ENCODE measurements at places on chromosomes 4 and X. TPM values are rescaled to one million over a fixed set of nuclear protein-coding genes. Genes with fewer than 3 reads are reported as not detected.

GRCh38 chr4:113209153-113209552, 159.7 kb downstream of the ANK2 start:
- DNase-seq: no peak

DNA sequence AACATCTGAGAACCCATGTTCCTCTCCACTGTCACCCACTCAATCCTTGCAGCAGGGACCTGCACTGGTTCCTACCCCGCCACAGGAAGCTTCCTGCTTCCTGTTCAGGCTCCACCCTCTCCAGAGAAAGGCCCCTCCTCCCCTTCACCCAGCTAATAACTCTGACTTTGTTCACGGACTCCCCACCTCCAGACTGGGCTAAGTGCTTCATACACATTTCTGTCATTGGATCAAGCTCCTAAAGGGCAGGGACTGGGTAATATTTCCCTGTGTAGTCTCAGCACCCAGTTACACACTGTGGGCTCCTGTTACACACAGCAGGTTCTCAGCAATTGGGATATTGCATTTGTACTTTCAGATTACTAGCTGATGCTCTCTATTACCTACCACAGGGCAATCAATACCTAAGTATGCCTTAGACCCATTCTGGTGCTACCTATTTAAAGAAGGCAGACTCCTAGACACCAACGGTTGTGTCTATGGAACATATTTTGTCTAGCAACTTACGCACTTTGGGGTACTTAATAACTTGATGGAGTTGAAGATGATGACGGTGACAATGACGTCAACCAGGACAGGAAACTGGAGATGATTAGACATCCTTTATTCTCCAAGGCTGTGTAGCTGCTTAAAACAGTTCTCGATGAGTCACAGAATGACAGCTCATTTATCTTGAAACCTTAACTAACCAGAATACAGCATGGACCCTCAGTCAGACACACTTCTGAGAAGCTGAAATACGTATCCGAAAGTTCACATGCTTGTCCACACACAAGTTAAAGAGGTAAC, 58.1 kb downstream of the MAML3 start:
- peak; percentile 64 for DNase-seq

The TLR2 gene
- 0.44 TPM for total RNA-seq

- DNase-seq: peak; percentile 81
These were observed 4.4 kb upstream of the PGM2 start for GRCh38 chr4:37821953-37822605.

The TNMD gene
- total RNA-seq: not detected

GRCh38 chr4:105350859-105351490, 122.9 kb downstream of the PPA2 start:
- DNase-seq: peak; percentile 34

- peak; percentile 67 for DNase-seq
These were observed 93.5 kb downstream of the TNIP2 start for GRCh38 chr4:2662598-2662997.

DNA sequence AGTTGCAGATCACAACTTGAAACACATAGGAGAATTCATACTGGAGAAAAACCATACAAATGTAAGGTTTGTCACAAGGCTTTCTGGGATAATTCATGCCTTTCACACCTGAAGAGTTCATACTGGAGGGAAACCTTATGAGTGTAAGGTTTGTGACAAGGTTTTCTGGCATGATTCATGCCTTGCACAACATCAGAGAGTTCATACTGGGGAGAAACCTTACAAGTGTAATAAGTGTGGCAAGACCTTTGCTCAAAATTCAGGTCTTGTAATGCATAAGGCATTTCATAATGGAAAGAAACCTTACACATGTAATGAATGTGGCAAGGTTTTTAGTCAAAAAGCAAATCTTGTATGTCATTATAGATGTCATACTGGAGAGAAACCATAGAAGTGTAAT, 58.8 kb upstream of the ENPEP start:
- DNase-seq: no peak

DNA sequence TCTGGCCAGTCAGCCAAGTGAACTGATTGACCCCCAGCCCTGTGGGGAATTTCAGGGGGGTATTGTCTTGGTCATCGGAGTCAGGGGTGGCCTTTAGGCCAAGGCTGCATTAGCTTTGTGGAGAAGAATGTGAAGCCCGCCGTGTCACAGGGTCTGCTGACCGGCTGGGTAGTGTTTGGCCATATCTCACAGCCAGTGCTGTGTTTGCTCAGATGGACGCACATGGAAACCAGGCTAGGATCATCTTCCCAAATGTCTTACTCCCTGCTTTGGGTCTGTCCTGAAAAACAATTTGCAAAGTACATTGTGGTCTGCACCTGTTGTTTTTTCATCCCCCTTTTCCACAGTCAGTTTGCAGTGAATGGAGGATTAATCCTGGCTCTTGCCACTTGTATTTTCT, 13.0 kb downstream of the TMEM164 start:
- DNase-seq: no peak

DNA sequence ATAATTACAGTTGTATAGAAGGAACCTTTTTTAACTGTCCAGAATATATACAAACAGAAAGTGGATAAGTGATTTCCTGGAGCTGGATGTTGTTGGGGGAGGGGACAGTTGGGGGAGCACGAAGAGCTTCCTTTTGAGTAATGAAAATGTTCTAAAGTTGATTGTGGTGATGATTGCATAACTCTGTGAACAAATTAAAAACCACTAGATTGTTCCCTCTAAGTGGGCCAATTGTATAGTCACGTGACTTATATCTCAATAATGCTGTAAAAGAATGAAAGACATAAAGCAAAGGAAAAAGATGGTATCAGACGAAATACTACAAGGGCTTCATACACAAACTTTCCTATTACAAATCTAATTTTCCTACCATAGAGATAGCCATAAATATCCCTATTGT, 2.7 kb downstream of the CT55 start:
- no peak for DNase-seq

DNA sequence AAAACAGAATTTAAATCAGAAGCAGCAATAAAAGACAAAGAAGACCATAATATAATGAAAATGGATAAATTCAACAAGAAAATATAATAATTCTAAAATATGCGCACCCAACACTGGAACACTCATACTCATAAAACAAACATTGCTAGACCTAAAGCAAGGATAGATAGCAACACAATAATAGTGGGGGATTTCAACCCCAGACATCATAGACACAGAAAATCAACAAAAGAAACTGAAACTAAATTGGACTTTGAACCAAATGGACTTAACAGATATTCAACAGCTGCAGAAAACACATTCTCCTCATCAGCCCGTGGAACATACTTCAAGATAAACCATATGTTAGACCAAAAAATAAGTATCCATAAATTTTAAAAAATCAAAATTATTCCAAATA, 1552.6 kb downstream of the C4orf33 start:
- no peak for DNase-seq

DNA sequence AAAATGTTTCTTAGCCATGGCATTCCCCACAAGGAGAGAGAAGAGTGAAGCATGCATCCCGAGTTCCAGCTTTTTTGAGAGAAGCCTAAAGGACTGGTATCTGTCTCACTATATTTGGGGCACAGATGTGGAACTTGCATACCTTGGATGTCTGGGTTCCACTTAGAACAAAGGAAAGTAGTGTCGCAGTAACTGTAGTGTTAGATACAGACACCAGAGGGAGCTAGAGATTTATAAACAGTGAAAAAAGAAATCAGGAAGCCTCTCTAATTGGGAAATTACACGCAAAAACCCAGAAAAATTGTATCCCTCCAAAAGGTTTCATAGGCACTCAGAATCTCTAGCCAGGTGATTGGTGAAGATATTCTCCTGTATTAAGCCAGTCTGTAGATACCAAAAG, 34.4 kb downstream of the AGTR2 start:
- DNase-seq: peak; percentile 5

GRCh38 chrX:68433155-68433980, at the start of gene OPHN1:
Gene OPHN1 (minus strand): TSS chrX:68433495. CDS start chrX:68433020, 475 bp downstream.
- DNase-seq: peak; percentile 63

DNA sequence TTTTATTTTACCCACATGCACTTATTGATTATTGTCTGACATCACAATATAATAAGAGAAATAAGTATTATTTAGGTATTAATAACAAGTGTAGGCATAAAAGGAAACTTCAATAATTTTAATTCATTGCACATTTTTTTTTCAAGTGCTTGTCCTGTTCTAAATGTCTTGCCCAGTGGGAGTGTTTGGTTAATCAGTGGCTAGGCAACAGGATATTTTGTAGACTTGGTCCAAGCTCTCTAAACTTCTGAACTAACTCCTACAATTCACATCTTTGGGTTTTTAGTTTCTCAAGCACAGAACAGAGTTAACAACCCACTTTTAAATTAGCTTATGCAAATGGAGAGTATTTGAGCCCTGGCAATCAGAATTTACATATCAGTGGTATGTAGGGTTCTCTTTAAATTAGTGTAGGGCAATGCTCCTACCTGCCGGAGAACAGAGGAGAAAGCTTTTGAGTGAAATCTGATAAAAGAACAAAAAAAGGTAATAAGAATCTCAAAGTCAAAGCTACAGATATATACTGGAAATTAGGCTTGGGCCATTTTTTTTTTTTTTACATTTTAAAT, 353.5 kb downstream of the ADGRL3 start:
- DNase-seq: no peak

DNA sequence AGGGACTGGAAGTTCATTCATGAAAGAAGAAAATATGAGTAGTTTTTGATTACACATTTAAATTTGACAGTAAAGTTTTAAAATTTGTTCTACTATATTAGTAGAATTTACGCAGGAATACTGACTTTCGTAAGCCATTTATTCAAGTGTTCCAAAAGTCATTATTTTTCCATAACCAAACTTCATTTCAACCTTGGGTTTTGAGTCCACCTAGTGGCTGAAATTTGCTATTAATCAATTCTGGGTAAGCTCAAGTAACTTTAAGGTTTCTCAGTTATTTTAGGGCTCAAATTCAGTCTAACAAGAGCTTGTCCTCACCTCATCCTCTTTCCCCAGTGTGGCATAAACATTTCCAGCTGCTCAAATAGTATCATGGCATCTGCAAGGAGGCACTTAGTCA, 175.4 kb downstream of the SH3BGRL start:
- peak; percentile 27 for DNase-seq

The MAGEE2 gene
- total RNA-seq: not detected

DNA sequence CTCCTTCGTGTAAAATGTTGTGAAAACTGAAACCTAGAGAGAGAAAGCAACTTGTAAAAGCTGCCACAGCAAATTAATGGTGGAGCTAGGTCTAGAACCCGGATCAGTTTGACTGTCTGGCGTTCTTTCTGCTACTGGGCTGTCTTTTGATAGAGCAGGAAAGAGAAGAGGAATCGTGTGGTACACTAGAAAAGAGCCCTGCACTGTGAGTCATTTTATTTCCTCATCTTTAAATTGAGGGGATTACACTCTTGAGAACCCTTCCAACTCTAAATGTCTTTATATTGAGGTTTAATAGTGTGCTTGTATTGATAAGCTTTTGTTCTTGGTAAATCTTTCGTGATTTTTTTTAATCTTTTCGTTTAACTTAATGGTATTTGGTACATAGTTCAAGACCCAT, 4.3 kb downstream of the WDR44 start:
- DNase-seq: peak; percentile 40

- peak; percentile 53 for DNase-seq
These were observed 50.8 kb downstream of the LRP2BP start for GRCh38 chr4:185344743-185345538.

DNA sequence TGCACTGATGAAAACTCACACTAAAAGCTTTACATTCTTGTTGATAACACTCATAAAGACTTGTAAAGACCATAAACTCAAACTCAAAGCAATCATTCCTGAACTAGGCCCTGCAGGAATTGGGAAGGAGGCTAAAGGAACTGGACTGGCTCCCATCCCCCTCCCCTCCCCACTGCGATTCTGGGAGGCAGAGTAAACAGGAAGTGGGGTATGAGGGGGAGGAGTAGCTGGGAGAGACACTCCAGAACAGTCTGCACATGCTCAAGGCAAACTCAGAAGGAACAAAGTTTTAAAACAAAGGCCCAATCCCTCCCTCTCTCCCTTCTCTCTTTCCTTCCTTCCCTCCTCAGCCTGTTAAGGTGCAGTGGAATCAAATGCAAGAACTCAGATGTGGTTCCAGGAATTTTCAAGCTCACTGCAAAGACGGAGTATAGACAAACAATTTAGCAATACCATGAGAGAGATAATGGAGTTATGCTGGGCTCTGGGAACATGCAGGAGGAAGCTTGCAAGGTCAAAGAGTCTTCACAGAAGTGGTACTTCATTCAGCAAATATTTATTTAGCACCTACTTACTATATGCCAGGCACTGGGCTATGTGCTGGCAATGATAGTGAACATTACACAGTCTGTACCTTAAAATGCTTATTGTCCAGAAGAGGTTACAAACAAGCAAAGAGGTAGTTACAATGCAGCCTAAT, 15.9 kb downstream of the MID1IP1 start:
- DNase-seq: peak; percentile 20

DNA sequence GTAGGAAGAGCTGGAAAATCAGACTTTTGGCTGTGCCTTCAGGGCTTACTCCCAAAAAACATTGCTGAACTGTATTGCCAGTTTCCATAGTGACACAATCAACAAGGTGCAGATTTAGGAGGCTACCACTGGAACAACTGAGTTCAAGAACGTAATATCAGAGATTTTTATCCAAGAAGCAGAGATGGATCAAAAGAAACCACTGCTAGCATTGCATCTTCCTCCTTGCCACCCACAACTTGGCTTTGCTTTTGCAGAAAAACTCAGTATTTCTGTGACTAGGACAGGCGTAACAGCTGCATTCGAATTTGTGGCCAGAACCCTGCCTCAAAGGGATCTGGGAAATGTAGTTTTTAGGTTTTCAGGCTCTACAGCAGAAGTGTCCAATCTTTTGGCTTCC, 27.8 kb upstream of the WDFY3 start:
- no peak for DNase-seq

DNA sequence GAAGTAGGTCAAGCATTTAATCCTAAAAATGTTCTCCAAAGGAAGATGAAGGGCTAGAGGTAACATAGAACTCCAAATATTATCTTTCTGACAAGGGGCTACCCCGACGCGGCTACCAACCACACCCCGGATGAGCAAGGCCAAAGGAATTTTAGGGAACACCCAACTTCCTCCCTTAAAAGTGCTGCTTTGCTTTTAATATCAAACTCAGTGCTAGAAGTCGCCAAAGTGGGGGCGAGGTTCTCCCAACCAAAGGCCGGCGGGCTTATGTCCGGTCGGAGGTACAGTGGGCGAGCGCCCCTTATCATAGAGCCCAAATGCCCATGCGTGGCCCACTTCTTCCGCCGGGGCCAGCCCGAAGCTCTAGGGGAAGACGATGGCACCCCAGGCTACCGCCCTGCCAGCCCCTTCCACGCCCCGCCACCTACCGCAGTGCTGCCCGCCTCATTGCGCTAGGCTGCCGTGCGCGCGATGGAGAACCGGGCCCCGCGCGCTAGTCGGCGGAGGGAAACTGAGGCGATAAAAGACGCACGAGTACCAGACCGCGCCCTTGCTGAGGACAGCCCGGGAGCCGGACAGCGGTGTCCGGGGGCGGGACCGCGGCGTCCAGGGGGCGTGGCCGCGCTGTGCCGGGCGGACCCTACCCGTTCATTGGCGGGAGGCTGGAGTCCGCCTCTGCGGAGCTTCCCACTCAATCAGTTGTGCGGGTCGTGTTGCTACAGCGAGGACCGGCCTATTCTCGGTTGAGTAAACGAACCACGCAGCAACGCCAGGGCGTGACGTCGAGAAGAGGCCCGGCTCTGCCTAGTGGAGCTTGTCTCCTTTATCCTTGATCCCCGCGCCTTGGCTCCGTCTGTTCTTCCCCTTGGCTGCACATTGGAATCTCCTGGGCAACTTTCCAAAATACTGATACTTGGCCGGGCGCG, at the start of gene ACOT9:
TSS of gene ACOT9 (minus strand) at position 580 of the 926 bp plus-strand sequence. CDS start at position 448, 132 bp downstream.
- peak; percentile 94 for DNase-seq

GRCh38 chrX:124641737-124642491, 295.6 kb downstream of the SH2D1A start:
- no peak for DNase-seq

Data from lung microvascular endothelial cell (primary cell).